ENCODE measurements at places on chromosomes 7 and 10.

DNA sequence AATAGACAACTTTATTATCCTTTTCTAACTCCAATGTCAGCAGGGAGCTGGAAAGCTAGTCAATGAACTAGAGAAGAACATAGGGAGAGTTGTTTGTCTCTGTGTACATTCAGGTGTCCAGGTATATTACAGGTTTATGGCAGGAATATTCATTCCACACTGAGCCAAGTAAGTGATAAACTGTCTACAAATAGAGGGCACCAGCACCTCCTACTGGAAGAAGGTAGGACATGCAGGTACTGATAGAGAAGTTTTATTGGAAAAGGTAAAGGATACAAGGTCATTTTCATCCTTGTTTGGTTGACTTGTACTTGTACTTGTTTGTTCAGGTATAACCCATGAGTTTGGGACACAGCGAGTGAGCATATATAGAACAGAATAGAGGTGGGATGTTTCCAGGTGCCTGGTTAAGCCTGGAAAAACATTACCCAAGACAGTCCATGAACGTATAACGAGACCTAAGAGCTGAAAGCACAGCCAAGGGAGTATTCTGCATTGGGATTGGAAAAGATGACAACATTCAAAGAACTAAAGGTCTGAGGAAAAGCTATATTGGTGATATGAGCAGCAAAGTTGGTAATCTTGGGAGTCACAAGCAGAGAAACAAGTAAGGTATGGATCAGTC is 61.4 kb upstream of the PPP1R3C start:
- DNase-seq, result no peak

DNA sequence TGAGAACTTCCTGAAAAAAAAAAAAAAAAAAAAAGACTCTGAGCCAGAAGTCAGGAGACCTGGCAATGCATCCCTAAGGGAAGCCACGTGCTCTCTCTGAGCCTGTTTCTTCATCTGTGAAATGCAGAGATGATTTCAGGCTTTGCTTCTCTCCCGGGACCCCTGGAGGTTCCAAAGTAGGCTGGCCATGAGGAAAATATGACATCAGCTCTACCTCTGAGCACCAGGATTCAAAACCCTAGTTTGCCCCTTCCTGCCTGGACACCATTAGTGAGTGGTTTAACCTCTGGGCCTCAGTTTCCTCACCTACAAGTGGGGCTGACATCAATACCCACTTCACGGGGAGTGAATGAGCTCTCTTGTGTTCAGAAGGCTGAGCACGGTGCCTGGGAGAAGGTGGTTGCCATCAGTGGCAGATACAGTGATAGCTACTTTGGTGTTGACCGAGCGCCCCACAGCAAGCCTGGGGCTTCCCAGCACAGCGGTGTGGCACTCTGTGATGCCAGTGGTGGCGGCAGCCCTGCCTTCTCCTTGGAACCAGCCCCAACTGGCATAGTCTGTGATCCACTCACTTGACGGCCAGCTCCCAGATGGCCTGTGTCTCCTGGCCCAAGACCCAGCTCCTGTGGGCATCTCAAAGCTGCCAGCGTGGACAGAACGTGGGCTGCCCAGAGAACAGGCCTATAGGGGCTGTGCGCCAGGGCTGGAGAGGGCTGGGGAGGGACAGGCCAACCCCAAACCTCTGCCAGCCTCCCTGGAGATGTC is 153.1 kb upstream of the UNC5B start:
- peak; percentile 51 for DNase-seq

DNA sequence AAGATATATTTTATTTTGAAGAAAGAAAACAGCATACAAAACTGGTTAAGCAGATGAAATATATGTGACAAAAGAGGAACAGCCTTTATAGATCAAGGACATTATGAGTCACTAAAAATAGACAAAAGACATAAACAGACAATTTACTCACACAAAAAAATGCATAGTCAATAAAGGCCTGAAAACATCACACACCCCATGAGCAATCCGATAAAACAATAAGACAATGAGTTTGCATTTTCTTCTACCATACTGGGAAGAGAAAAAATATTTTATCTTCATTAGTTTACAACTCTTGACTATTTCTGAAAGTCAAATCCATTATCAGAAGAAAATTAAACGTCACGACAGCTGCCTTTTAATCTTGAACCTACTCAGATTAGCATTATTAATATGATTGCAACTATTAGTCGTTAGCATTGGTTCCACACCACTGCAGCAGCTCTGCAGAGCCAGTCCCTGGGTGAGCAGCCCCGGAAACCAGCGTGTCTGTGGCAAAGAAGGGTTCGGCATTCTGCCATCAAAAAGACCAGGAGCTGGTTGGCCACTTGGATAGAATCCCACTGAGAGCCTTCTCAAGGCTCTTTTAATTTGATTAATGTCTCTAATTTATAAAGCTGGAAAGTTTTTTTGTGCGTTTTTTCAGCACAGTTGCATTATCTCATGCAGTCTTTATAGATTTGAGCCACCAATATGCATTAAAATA is 305.4 kb upstream of the SHH start:
- no peak for DNase-seq

GRCh38 chr10:6579183-6579903 is 733 bp downstream of the PRKCQ start:
- DNase-seq, result no peak

DNA sequence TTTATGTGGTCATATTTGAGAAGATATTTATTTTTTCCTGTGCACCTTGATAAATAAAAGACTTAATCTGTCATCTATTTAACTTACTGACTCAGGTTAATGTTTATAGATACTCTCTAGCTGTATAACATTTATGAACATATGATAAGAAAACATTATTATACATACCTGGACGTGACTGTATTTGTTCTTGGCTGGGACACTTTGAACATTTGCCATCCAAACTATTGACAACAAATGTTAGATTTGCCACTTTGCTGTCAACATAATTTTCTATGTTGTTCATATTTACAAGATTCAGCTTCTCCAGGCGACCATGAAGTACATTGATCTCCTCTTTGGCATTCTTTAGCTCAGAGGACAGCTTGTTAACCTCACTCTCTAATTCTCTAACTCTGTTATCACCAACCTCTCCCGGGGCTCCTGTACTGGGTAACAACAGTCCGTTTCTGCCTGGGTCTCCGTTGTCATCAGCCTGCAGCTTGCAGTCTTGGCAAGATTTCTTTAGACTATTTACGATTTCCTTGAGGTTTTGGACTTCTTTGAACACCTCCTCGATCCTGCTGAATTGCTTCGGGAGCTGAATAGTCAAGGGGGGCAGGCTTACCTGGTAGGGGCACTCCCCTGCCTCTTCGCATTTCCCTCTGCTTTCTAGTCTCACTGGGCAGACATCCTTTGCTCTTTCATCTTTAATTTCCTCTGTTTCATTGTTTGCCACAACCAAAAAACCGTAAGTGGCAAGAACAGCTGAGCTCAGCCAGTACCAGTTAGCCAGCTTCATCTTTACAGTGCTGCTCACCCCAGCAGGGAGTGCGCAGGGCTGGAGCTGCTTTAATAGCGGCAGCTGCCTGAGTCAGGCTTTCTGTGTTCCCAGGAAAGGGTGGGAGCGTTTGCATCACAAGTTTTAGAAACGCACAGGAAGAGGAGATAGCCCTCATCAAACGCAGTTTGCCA is at the start of gene FGL2:
Gene FGL2 (minus strand): TSS at position 807 of the 954 bp plus-strand sequence. CDS start 26 bp downstream, at position 781.
- DNase-seq, result no peak

- DNase-seq, result no peak
Observed at GRCh38 chr10:126227762-126228134, 160.5 kb downstream of the ADAM12 start.

All from D341Med (cell line).